Tibial artery (tissue), 4 donors: ENCODE measurements at places on chromosomes 3 and 15.

GRCh38 chr3:17995769-17996168, 253.3 kb upstream of the TBC1D5 start:
- no peaks in the 10 kb centered on the region for H3K4me1 ChIP-seq
- no peaks in the 10 kb centered on the region for H3K27me3 ChIP-seq
- DNase-seq: no peak
- H3K27ac ChIP-seq: no peak overlapping the region

GRCh38 chr3:73435055-73435454, 189.7 kb downstream of the PDZRN3 start:
- H3K36me3 ChIP-seq: no peaks in the 10 kb centered on the region
- DNase-seq: no peak

DNA sequence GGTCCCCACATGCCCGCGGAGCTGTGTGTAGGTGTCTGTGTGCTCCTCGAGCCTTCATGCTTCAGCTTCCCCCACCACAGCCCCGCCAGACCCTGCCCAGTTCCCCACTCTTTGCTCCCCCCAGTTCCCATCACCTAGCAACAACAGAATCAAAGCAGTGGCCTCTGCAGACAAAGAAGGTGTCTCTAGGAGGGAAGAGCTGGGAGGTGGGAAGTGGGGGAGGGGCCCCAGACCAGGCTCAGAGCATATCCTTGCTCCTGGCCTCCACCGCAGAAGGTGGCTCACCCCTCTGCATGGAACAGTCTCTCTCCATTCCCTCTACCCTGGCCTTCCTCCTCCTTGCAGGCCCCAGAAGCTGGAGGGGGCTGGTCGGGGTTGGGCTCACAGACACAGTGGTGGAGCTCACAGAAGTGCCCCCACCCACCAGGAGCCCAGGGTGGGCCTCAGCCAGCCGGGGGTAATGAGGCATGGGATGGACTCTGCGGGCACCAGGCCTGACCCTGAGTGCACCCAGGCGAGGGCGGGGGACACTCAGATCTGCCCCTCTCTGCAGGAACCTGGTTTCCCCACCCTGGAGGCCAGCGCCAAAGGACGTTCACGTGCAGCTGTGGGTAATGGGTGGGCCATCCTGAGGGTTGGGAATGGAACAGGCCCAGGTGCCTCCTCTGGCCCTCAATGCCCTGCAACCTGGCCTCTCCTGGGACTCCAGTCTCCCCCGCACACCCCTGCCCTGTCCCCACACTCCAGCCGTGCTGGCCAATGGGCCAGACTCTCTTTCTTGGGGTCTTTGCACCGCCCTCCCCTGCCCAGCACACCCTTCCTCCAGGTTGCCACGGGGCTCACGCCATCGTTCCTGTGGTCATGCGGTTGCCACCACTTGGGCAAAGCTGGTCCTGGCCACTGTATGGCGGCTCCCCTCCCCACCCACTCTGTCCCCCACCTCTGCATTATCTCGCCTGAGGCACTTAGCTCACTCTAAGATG, 53.4 kb downstream of the TPRA1 start:
- peaks cover 4% of the 10 kb centered on the region for H3K27me3 ChIP-seq
- no peak for DNase-seq
- H3K27ac ChIP-seq: no peak overlapping the region
- H3K4me3 ChIP-seq: no peak overlapping the region
- no peaks in the 10 kb centered on the region for H3K36me3 ChIP-seq

GRCh38 chr15:33907326-33907725, 61.0 kb upstream of the CHRM5 start:
- no peaks in the 10 kb centered on the region for H3K27me3 ChIP-seq
- no peaks in the 10 kb centered on the region for H3K4me1 ChIP-seq
- no peak for DNase-seq
- H3K4me3 ChIP-seq: no peak overlapping the region
- no peaks in the 10 kb centered on the region for H3K36me3 ChIP-seq

DNA sequence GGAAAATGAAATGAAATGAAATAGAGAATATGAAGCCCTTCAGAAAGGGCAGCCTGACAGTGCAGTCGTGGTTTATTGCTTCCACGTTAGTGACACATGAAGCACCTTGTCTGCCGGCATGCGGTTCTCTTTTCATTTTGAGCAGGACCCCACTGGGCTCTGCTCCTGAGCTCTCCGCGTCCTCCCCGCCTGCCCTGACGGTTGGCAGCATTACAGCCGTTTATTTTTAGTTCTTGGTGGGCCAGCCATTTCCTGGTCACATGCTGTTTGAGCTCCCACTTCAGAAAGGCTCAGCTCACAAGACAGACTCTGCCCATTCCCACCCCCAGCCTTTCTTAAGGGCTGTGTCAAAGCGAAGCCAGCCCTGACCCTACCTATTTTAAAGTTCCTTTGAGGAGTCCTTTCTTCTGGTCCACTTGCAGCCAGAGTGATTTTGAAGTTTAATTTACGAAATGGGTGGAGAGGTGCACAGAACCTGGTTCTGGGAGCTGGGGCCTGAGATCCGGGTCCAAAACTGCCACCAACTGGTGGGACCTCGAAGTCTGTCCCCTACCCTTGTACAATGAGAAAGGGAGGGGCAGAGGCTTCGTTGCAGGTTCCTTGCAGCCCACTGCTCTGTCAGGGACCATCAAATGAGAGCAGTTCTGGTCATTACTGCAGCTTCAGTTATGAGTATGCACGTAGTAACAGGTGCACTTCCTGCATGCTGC, 60.1 kb downstream of the MGLL start:
- H3K36me3 ChIP-seq: no peaks in the 10 kb centered on the region
- H3K27ac ChIP-seq: peak overlapping the region; percentile 85
- peak overlapping the region; percentile 33 for H3K4me3 ChIP-seq
- H3K27me3 ChIP-seq: no peaks in the 10 kb centered on the region
- peak; percentile 91 for DNase-seq
- peaks cover 28% of the 10 kb centered on the region for H3K4me1 ChIP-seq

DNA sequence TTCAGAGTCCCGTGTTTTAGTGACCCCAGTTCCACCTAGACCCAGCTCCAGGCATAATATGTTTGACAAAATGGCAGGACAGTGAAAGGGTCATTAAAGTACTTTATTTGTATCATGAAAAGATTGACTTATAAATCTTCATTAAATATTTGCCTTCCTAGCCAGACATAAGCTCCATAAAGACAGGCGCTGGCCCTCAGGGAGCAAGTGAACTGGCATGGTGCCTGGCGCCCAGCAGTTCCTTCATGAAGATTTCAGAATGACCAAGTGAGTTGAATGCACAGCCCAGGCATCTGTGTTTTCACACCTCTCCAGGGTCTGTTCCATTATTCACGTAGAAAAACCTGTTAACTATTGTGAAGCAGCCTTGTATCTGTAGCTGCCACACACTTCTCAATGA, 166.2 kb downstream of the GAP43 start:
- no peak overlapping the region for H3K27ac ChIP-seq
- H3K4me3 ChIP-seq: no peak overlapping the region
- no peak for DNase-seq
- no peaks in the 10 kb centered on the region for H3K36me3 ChIP-seq
- peaks cover 11% of the 10 kb centered on the region for H3K4me1 ChIP-seq
- no peaks in the 10 kb centered on the region for H3K27me3 ChIP-seq

DNA sequence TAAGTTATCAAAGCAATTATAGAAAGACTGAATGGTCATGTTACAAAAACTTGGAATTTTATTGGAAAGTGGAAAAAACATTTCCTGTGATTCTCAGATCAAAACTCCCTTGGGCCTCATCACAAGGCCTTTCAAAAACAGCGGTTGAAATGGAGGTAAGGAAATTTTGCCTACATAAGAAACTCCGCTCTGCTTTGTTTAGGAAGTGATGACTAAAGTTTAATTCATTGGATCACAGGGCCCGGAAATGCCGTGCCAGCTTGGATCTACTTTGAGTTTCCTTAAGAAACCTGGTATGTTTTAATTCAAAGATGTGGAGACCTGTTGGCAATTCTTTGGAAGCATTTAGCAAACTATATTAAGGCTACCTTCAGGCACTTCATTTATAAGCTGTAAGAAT, 143.9 kb upstream of the MME start:
- H3K27ac ChIP-seq: no peak overlapping the region
- H3K27me3 ChIP-seq: no peaks in the 10 kb centered on the region
- H3K4me1 ChIP-seq: no peaks in the 10 kb centered on the region
- H3K4me3 ChIP-seq: no peak overlapping the region
- DNase-seq: no peak
